Thyroid gland (tissue), 4 donors: ENCODE measurements at places on chromosomes 5 and 9. TPM values are rescaled to one million over a fixed set of nuclear protein-coding genes. Genes with fewer than 3 reads are reported as not detected.

Gene ACOT12
- not detected for total RNA-seq

Gene TMEM215
- total RNA-seq, result not detected

Gene SLC36A3
- total RNA-seq, result not detected

Gene INSL4
- not detected for total RNA-seq

Gene HMGXB3
- total RNA-seq, result 35.5 TPM

Gene PDCD1LG2
- 1.0 TPM for total RNA-seq

Gene CYLC2
- not detected for total RNA-seq

- DNase-seq, result no peak
Observed at GRCh38 chr9:4143936-4144717, 155.7 kb downstream of the GLIS3 start.

GRCh38 chr9:5531101-5531882, 21.0 kb downstream of the PDCD1LG2 start:
- no peak for DNase-seq

- peak; percentile 10 for DNase-seq
Observed at GRCh38 chr5:123754908-123755307, 242.9 kb downstream of the CSNK1G3 start.

DNA sequence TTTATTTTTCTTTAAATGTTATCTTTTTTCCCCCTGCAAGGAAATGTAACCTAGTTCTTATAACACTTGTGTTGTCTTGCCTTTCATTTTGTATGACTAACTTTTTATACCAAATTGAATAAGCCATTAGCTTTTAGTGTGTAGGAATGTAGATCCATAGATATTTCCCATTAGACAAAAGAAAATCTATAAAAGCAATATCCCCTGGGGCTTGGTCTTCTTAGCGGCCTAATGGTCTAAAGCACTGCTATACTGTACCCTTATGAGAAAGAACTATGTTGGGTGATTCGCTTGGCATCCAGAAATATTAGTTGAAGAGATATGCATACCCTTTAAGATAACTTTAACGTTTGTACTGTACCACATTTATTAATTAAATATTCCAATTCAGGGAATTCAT, 289.2 kb downstream of the CCDC171 start:
- no peak for DNase-seq

GRCh38 chr9:72134801-72135200, 14.4 kb upstream of the GDA start:
- DNase-seq, result no peak

DNA sequence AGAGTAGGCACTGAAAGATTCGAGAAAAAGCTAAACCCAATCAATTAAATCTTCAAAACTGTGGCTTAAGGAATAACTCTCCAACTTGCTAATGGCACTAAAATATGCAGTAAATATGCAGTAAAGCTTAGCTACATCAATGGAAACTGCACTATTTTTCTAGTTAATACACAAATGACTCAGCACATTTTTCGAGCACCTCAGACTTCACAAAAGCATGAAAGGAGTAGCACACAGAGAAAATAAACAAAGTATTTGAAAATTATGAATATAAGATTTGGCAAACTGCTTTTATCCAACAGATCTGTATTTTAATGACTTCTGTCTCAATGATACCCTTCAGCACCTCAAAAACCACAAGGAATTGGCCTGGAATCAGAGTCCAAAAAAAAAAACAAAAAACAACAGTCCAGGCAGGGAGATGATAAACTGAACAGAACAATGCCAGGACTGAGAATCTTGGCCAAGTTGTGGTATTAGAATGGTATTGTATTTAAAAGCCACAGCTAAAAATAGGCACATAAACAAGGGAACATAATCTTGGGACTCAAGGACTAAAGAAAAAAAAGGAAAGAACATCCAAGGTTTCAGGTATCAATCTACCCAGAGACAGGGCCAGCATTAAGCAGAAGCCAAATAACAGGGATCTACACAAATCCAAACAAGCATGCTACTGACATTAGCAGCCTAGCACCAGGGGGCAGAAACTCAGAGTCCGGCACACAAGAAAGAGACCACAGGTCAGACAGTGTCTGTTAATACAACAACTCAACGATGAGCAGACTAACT, 21.4 kb downstream of the TMEM245 start:
- peak; percentile 55 for DNase-seq

GRCh38 chr9:20001058-20001457, 212.2 kb upstream of the SLC24A2 start:
- DNase-seq, result no peak

- DNase-seq, result no peak
Observed at GRCh38 chr9:128073253-128073886, 5.3 kb downstream of the SLC25A25 start.

GRCh38 chr9:135490980-135491464, 9.5 kb upstream of the MRPS2 start:
- no peak for DNase-seq

GRCh38 chr5:115810761-115811160, 5.7 kb downstream of the CDO1 start:
- no peak for DNase-seq

DNA sequence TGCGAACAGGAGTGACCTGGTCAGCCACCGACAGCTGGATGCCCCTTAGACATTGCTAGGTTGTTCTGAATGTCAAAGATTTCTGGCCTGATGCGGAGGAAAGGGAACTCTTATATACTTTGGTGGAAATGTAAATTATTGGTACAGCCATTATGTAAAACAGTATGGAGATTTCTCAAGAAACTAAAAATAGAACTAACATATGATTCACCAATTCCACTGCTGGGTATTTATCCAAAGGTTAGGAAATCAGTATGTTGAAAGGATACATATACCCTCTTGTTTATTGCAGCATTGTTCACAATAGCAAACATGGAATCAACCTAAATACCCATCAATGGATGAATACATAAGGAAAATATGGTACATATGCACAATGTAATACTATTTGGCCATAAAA, 31.8 kb downstream of the DMRT3 start:
- no peak for DNase-seq

DNA sequence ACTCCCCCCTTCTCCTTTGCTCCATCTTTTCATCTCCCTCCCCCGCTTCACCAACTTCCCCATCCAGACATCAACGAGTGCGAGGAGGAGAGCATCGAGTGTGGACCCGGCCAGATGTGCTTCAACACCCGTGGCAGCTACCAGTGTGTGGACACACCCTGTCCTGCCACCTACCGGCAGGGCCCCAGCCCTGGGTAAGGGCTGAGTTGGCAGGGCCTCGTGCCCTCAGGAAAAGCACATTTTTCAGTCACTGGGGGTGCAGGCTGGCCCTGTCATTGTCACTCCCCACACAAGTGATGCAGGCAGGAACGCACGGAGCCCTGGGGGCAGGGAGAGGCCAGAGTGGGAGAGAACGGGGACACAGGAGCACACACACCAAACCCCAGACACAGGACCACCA, 12.4 kb upstream of the ASS1 start:
- no peak for DNase-seq

DNA sequence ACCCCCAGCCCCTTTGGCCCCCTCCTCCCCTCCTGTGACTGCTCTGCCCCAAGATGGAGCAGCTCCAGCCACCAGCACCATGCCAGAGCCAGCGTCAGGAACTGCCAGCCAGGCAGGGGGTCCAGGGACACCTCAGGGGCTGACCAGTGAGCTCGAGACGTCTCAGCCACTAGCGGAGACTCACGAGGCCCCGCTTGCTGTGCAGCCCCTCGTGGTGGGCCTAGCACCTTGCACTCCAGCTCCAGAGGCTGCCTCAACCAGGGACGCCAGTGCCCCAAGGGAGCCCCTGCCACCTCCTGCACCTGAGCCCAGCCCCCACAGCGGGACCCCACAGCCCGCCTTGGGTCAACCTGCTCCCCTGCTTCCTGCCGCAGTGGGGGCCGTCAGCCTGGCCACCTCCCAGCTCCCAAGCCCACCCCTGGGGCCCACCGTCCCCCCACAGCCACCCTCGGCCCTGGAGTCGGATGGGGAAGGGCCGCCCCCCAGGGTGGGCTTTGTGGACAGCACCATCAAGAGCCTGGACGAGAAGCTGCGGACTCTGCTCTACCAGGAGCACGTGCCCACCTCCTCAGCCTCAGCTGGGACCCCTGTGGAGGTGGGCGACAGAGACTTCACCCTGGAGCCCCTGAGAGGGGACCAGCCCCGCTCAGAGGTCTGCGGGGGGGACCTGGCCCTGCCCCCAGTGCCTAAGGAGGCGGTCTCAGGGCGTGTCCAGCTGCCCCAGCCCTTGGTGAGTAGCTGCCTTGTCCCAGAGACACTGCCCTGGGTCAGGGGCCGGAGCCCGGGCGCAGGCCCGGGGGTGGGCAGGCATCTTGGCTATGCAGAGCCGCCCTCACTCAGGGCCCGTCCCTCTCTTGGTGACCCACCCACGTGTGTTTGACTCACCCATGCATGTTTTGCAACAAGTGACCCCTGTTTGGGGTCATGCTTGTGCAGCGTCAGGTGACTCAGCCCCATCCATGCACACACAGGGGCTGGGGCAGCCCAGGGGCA, 105.2 kb downstream of the WNK2 start:
- no peak for DNase-seq

- no peak for DNase-seq
Observed at GRCh38 chr9:36942891-36943290, 91.2 kb downstream of the PAX5 start.

DNA sequence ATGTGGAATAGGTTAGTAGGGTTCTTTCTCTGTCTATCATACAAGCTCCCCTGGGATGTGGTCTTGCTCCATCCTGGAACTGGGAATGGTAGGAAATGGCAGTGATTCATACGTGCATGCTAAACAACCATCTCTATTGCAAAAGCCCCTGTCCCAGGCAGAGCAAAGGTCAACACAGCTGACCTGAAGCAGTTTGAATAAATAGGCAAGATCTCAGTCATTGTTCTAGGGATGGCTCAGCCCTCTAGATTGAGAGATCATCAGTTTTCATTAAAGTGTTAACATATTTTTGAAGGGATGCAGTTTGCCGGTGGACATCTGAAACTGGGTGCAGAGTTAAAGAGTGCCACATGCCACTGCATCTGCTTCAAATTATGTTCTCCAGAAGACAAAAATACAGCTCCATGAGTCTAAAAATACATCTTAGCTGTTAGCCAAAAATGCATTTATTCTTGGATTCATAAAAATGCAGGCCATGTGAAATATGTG, 224.1 kb downstream of the ESM1 start:
- DNase-seq, result no peak

DNA sequence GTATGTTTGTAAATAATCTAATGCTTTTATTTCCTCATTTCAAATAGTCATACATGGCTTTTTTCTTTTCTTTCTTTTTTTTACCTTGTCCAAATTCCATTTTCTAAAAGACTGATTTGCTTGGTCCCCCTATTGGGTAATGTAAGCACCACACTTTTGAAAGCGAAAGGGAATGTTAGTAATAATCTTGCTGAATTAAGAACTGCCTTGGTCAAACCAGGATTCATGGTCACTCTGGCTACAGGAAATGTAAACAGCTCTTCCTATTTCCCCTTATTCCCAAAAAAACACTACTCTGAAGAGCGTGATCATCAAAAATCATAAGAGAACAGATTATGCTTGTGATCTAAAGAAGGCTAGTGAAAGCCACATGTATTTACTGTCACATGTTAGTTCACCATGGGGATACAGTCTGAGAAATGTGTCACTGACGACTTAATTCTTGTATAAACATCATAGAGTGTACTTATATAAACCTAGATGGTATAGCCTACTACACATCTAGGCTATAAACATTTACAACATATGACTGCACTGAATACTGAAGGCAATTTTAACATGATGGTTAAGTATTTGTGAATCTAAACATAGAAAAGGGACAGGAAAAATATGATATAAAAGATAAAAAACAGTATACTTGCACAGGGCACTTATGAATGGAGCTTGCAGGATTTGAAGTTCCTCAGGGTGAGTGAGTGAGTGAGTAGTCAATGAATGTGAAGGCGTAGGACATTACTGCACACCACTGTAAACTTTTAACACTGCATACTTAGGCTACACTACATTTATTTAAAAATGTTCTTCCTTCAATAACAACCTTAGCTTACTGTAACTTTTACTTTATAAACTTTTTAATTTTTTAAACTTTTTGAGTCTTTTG, 75.3 kb downstream of the HMGCR start:
- no peak for DNase-seq

GRCh38 chr9:116144555-116144954, 9.0 kb upstream of the PAPPA start:
- DNase-seq, result no peak

DNA sequence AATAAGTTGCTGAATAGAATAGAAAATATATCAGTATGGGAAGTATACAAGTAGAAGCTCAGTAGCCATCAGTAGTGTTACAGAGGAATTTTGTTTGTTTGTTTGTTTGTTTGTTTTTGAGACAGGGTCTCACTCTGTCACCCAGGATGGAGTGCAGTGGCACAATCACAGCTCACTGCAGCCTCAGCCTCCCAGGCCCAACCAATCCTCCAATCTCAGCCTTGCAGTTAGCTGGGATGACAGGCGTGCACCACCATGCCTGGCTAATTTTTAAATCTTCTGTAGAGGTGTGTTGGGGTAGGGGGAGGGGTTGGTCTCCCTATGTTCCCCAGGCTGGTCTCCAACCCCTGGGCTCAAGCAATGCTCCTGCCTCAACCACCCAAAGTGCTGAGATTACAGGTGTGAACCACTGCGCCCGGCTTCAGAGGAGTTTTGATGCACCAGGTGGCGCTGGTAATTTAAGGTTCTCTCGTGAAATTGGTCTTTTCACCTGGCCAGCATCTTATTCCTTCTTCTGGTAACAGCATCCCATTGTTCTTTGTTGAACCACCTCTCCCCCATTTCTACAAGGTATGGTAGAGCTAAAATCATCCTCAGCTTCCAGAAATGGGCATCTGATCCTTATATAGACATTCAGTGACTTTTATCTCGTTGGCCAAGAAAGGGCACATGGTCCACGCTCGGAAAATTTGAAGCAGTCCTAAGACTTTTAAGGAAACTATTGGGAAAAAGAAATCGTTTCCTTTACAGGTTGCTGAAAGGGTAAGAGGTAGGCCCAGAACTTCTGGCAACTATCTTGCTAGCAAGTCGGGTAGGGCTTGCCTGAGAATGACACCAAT, 157.1 kb downstream of the ARRDC3 start:
- peak; percentile 74 for DNase-seq

GRCh38 chr5:117296872-117297271, 722.2 kb upstream of the SEMA6A start:
- no peak for DNase-seq
